Adipose tissue (tissue), 3 donors: ENCODE measurements at places on chromosomes 4 and X. TPM values are rescaled to one million over a fixed set of nuclear protein-coding genes. Genes with fewer than 3 reads are reported as not detected.

The FTSJ1 gene
- 43.7 TPM for polyA plus RNA-seq

The QRFPR gene
- 0.06 TPM for polyA plus RNA-seq

The ZFX gene
- polyA plus RNA-seq: 3.5 TPM

The CYLC1 gene
- not detected for polyA plus RNA-seq

The EBP gene
- 38.4 TPM for polyA plus RNA-seq
